ENCODE measurements at places on chromosomes 11 and 22. TPM values are rescaled to one million over a fixed set of nuclear protein-coding genes. Genes with fewer than 3 reads are reported as not detected.

APOA4 gene
- total RNA-seq: not detected

CNTF gene
- total RNA-seq: 1.3 TPM

AQP11 gene
- total RNA-seq: 0.54 TPM

NUDT8 gene
- 31.4 TPM for total RNA-seq

CFAP300 gene
- total RNA-seq: 0.38 TPM

LGR4 gene
- 22.6 TPM for total RNA-seq

IGLL5 gene
- total RNA-seq: not detected

NAGA gene
- 11.2 TPM for total RNA-seq

TIMM10 gene
- total RNA-seq: 71.6 TPM

MMP8 gene
- total RNA-seq: 0.94 TPM

UCP3 gene
- total RNA-seq: 0.54 TPM

CNIH2 gene
- total RNA-seq: 0.22 TPM

P2RY6 gene
- 6.9 TPM for total RNA-seq

DNA sequence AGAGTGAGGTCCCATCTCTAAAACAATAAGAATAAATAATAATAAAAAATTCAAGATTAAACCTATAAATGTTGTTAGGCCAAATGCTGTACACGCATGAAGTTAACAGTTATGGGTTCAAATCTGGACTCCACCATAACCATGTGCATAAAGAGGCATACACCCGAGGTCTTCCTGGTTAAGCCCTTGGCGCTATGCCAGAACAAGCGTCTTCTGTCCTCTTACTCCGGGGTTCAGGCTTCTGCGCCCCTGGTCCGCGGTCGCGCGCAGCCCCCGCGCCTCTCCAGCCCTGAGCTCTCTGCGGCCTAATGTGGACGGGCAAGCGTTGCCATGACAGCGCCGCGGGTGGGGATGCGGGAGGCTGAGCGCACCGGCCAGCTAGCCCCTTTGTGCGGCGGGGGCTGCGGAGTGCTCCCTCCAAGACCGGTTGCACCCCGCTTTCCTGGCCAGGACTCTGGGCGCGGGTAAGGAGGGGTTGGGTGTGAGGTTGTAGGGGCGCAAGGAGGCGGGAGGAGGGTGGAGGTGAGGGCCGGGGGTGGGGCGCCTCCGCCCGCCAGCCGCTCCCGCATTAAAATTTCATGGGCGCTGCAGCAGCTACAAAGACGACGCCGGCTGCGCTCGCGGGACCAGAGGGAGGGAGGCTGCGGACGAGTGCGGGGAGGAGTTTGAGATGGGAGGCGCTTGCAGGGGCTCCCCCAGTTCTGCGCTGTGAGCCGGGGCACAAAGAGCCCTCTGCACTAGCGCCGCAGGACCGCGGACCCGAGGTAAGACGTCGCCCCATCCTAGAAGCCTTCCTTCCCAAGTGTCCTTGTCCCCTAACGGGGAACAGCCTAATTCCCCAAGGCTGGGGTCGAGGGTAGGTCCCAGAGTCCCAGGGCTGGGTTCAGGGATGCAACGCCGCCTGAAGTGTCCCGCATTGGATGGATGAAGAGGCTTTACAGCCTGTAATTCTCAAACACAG lies at the start of gene MIAT:
Gene MIAT (plus strand): TSS at position 698 of the 961 bp plus-strand sequence.
- peak; percentile 82 for DNase-seq

- no peak for DNase-seq
Measured at GRCh38 chr11:9575260-9576240, 2.1 kb downstream of the WEE1 start.

DNA sequence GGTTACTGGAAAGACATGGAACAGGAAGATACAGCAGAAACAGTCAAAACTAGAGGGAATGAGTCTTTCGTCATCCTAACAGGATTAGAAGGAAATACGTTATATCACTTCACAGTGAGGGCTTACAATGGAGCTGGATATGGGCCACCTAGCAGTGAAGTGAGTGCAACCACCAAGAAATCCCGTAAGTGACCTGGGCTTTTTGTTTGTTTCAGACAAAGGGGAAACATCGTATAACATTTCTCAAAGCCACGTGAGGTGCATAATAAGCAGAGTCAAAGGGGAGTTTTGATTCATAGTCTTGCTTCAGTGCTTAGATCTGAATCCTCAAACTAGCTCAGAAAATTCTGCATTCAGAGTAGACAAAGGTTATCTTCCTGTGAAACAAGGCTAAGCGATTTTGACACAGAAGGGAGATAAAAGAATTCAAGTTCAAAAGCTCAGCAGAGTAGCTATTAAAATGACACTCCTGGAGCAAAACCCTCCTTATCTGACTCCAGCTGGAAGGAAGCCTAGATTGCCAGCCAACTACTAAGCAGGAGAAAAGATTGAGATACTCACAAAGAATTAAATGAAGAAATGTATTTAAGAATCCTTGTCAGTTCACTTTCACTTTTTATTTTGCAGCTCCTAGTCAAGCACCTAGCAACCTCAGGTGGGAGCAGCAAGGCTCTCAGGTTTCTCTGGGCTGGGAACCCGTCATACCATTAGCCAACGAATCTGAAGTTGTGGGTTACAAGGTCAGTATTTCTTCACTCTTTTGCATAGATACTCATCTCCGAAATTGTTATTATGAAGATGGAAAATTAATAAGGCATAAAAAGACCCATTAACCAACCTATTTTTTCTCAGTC lies 346.4 kb upstream of the ARHGAP42 start:
- DNase-seq: no peak

- DNase-seq: no peak
Measured at GRCh38 chr11:58503361-58503856, 4.5 kb downstream of the OR5B21 start.

- DNase-seq: no peak
Measured at GRCh38 chr11:129955282-129955681, 47.4 kb downstream of the PRDM10 start.

DNA sequence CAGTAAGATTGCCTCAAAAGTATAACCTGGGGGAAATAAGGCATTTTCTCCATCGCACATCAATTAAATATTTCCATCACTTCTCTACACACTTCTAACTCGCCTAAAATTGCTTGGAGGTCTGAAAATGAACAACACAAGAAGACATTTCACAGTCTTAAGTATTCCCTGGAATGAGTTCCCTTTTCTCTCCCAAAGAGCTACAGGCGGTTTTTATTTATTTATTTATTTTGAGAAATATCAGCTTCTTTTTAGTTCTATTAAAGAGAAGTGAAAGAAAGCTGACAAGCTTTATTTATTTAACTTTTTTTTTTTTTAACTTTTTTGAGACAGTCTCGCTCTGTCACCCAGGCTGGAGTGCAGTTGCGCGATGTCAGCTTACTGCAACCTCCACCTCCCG lies 11.5 kb upstream of the PARVB start:
- DNase-seq: no peak

- no peak for DNase-seq
Measured at GRCh38 chr11:122721201-122721963, 65.9 kb downstream of the UBASH3B start.

- no peak for DNase-seq
Measured at GRCh38 chr11:1507381-1508140, 21.0 kb upstream of the MOB2 start.

DNA sequence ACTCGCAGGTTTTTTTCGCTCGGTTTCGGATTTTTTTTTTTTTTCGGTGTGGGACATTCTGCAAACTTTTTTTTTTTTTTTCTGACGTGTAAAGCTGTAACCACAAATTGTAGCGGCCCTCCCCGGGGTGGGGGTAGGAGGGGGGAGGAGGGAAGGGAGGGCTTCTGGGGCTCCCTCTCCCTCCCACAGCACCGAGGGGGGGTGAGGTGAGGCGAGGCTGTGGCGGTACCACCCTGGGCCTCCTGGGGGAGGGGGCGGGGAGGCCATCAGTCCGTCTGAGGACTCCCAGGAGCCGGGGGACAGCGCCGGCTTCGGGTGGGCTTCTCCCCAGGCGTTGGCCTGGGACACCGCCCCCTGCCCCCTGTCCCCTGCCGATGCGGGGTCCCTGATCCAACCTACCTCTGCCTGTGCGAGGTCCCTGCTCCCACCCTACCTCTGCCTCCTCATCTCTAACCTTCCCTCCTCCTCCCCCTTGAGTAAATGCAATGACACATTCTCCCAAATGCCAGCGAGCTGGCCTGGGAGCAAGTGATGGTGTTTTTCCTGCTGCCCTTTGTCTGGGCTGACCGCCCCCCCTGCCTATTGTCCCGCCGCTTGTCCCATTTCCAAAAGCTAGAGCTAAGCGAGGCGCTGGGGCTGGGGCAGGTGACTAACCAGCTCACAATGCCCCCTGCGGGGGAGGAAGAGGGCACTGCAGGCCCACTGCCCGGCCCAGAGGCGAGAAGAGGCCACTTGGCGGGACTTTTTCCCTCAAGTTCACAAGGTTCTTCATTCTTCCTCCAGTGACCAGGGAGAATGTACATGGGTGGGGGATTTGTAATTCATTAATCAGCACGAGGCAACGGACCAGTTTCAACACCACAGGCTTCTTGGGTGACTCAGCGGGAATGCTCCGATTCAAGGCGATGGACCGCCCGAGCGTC lies 511 bp upstream of the CLCF1 start:
- peak; percentile 90 for DNase-seq

DNA sequence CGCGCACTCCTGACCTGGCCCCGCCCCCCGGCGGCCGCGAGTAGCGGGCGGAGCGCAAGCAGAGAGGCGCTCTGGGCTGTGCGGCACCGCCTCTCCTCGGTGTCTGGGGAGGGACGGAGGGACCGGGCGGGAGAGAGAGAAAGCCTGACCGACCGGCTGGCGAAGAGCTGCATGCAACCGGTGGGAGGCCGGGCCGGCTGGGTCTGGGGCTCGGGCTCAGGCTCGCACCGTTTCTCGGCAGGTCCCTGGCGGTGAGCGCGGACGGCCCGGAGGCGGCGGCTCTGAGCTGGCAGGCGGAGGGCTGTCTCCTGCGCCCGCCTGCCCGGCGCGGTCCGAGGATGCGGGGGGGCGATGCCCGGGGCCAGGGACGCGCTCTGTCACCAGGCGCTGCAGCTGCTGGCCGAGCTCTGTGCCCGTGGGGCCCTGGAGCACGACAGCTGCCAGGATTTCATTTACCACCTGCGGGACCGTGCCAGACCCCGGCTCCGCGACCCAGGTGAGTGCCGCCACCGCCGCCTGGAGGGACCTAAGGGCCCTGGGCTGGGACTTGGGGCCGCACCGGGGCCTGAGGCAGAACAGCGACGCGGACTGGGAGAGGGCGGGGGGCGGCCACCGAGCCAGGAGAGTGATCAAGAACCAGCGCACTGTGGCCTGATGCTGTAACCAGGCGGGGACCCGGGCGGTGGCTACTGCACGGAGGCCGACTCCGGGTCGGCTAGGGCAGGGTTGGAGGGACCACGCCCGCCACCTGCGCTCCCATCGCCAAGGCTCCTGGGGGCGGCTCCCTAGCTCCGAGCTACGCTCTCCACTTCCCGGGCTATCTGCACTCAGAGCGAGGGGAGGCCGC lies at the start of gene SYT9:
Gene SYT9 (plus strand): TSS at position 69 of the 847 bp plus-strand sequence. CDS start 283 bp downstream, at position 352.
- no peak for DNase-seq

GRCh38 chr11:105054723-105055493 lies 9.8 kb upstream of the CARD16 start:
- no peak for DNase-seq

GRCh38 chr11:69744435-69744834 lies 30.7 kb downstream of the FGF4 start:
- DNase-seq: no peak

DNA sequence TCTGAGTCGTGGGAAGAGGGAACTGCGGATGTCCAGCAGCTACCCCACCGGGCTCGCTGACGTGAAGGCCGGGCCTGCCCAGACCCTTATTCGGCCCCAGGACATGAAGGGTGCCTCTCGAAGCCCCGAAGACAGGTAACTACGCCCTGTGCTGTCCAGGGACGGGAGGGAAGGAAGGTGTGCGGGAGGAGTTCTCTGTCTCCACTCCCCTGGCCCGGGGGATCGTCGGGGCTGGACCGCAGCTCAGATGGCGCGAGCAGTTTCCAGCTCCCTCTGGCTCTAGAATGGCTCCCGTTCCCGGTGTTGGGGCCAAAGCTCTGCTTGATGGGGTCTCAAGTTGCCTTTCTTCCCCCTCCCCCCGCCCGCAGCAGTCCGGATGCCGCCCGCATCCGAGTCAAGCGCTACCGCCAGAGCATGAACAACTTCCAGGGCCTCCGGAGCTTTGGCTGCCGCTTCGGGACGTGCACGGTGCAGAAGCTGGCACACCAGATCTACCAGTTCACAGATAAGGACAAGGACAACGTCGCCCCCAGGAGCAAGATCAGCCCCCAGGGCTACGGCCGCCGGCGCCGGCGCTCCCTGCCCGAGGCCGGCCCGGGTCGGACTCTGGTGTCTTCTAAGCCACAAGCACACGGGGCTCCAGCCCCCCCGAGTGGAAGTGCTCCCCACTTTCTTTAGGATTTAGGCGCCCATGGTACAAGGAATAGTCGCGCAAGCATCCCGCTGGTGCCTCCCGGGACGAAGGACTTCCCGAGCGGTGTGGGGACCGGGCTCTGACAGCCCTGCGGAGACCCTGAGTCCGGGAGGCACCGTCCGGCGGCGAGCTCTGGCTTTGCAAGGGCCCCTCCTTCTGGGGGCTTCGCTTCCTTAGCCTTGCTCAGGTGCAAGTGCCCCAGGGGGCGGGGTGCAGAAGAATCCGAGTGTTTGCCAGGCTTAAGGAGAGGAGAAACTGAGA lies 1.4 kb downstream of the ADM start:
- DNase-seq: no peak

DNA sequence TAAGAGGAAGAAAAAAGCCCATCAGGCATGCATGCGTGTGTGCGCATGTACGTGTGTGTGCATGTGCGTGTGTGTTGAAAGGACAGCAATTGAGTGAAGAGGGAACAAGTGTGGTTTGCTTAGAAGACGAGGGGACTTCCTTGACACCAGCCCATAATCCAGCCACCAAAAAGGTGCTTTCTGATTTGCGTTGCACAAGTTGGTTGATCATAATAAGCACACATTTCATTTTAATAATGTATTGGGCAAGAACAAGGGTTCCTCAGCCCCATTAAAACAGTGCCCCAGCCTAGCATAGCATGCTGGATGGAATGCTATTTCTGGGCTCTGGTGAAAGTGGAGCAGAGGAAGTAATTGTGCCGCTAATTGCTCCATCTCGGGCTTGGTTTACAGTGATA lies 493.2 kb downstream of the MIAT start:
- DNase-seq: no peak

DNA sequence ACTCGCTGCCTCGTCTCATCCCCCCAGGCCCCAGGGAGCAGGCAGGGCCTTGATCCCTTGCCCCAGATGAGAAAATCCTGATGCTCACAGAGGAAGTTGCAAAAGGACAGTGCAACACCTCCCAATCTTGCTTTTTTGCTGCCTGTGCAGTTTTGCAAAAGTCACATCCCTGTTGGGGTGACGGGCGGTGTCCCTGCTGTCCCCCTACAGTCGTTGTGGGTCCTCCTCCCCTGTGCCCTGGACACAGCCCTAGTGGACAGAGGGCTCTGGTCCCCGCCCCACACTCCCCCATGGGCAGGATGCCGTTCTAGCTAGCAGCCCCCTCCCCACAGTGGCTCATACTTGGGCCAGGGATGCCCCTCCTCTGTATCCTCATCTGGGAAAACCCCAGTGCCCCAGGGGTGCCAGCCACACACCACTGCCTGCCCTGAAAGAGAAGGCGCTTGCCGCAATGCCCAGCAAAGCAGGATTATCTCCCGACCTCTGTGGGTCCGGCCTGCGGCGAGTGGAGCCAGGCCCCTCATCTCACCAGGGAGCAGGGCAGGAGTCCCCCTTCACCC lies 18.4 kb upstream of the CTSD start:
- peak; percentile 75 for DNase-seq

DNA sequence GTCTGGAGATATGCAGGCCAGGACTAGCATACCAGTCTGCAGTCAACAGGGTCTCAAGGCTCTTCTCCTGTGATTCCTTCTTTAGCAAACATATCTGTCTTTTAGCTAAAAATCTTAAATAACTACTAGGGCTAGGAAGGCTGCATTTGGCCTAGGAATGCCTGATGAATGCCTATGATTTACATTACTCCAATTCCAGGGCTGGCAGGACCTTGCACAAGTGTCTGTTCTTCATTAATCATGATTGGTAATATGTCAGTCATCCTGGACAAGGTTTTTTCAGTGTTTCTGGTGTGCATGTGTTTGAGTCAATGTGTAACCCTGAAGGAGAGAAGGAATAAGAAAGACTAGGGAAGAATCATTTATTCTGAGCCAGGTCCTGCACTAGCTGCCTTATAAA lies 280.5 kb upstream of the NARS2 start:
- DNase-seq: no peak

All from cardiac septum (tissue), 1 donor.